Muscle of back (tissue), 13 donors: ENCODE measurements at places on chromosomes 3 and 15.
A peak's percentile ranks its signal among the peaks of the same experiment; 100 is the strongest.

DNA sequence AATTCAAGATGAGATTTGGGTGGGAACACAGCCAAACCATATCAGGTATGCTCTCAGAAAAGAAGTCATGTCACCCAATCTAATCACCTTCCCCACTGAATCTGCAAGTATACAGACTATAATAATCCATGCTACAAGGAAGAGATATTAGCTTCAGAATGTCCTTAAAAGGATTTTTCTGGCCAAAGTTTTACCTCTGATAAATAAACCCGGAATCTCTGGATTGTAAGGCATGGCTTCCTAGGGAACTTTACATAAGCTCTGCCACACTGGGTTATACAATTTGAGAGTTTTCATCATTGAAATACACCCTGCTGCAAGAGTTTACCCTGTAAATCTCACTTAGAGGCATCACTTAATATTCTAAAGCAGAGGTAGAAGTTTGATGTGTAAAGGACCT, 330.5 kb upstream of the KCNMB2 start:
- DNase-seq, result no peak

GRCh38 chr15:48993380-48993779, 29.7 kb upstream of the SHC4 start:
- DNase-seq, result no peak

- no peak for DNase-seq
Observed at GRCh38 chr3:14273901-14274611, 95.4 kb downstream of the LSM3 start.

- peak; percentile 62 for DNase-seq
Observed at GRCh38 chr3:40009991-40010390, 200.6 kb downstream of the MYRIP start.

- DNase-seq, result no peak
Observed at GRCh38 chr3:195068084-195069080, 202.6 kb downstream of the XXYLT1 start.
